NCI-H446 (cell line): ENCODE measurements at places on chromosomes 3 and 15.

- DNase-seq = no peak
Measured at GRCh38 chr3:154164387-154164786, 43.2 kb downstream of the ARHGEF26 start.

- DNase-seq = no peak
Measured at GRCh38 chr3:62095756-62096155, 277.6 kb downstream of the FEZF2 start.

DNA sequence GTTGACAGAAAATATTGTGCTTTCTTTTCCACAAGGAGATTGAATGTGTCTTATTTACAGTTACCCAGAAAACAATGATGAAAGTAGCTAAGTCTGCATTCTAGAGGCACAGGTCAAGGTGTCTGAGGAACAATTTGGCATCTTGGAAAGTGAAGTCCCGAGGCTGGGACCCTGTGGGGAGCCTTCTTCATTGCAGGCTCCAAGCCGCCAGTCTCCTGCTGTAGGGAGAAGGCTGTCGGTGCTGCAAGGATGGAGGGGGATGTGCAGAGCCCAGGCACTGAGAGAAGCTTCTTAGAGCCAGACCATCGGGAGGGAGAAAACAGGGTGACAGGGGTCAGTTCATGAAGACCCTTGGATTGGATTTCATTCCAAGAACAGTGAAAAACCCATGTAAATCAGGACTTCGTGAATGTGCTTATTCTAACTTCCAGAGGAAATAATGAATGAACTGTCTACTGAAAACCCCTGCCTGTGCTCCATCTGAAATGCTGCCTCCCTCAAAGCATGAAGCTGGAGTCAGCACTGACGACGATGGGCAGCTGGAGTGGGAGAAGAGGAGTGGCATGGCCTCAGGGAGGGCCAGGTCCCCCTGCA, 25.2 kb upstream of the NSMCE3 start:
- no peak for DNase-seq

- DNase-seq = no peak
Measured at GRCh38 chr15:85456798-85457197, 76.4 kb downstream of the AKAP13 start.

GRCh38 chr3:188421151-188421821, 267.3 kb downstream of the LPP start:
- peak; percentile 24 for DNase-seq

- DNase-seq = no peak
Measured at GRCh38 chr3:133531981-133532380, 41.5 kb upstream of the CDV3 start.

DNA sequence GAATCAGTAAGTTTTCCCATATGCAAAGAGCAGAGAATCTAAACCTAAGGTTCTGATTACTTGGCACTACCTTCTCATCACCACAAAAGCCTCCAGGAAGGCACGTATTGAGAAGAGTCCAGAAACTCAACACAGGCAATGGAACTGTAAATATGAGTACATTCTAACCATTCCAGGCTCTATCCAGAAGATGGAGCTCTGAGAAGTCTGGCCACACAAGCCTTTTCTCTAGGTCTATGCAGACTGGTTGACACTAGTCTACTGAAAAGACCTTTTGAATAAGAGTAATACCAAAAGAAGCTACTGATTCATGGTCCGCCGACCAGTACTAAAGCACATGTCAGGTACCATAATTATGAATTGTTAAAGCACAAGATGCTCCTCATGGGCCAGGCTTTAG, 12.2 kb upstream of the NCKIPSD start:
- no peak for DNase-seq

- DNase-seq = no peak
Measured at GRCh38 chr15:60973637-60974415, 255.3 kb downstream of the RORA start.

DNA sequence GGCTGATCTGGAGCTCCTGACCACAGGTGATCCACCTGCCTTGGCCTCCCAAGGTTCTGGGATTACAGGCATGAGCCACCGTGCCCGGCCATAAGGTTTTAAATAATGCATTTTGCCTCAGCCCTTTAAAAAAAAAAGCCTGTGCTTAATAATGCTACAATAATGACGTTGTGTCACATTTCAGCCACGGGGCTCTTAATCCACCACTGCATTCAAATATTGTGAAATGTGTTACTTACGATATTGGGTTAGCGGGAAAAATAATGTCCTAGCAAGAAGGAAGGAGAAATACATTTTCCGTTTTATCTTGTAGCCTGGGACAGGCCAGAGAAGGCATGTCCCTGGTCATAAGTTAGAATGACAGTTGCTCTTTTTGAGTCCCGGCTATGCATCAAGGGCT, 17.6 kb downstream of the PAQR5 start:
- DNase-seq = no peak

GRCh38 chr15:85580879-85581278, 200.5 kb downstream of the AKAP13 start:
- DNase-seq = no peak

GRCh38 chr3:127544192-127544802, 46.2 kb downstream of the TPRA1 start:
- DNase-seq = peak; percentile 75

GRCh38 chr15:44286814-44287452, 1.6 kb upstream of the GOLM2 start:
- DNase-seq = no peak

DNA sequence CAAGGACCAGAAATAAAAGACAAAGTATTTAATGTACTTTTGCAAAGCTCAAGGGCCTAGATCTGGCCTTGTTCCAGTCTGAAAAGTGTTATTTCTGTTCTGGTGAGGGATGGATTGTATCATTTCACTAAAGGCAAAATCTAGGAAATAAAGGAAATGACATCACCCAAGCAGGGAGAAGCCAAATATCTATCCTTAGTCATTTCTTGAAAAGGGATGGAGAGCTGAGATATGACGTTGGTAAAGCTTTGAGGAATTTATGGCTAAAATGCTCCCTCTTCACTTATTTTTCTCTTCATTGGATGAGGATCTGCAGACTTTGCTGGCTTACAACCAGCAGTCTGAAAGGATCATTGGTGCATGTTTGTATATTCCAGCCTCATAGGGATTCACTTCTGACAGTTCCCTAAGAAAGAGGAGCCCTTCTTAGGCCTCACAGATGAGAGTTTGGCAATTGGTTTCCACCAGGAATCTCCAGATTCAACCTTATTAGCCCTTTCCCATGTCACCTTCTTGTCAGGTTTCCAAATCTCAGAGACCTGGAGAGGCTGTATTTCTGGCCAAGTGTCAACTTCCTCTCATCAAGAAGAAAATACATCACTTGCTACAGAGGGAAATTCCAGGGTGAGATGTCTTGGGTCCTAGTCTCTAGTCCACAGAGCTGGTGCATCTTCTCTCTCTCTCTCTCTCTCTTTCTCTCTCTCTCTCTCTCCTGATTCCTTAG, 93.7 kb upstream of the BOC start:
- peak; percentile 65 for DNase-seq

- peak; percentile 52 for DNase-seq
Measured at GRCh38 chr3:56885453-56885852, 83.7 kb upstream of the ARHGEF3 start.

DNA sequence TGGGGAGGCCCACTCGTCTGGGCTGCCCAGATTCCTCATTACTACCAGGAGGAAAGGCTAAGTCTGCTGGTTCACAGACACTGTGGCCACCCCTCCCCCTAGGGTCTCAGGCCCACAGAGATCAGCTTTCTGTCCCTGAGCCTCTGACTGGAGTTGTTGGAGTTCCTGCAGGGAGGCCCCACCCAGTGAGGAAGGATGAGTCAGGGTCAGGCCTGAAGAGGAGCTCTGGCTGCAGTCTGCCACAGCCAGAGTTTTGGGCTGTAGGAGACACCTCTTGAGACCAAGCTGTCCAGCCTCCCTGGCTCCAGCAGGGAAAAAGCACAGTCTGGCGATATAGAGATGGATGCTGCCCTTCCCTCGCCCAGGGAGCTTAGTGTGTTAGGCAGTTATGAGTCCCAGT, 720.9 kb upstream of the SEMA6D start:
- no peak for DNase-seq

GRCh38 chr3:45252826-45253225, 26.7 kb upstream of the TMEM158 start:
- DNase-seq = no peak

DNA sequence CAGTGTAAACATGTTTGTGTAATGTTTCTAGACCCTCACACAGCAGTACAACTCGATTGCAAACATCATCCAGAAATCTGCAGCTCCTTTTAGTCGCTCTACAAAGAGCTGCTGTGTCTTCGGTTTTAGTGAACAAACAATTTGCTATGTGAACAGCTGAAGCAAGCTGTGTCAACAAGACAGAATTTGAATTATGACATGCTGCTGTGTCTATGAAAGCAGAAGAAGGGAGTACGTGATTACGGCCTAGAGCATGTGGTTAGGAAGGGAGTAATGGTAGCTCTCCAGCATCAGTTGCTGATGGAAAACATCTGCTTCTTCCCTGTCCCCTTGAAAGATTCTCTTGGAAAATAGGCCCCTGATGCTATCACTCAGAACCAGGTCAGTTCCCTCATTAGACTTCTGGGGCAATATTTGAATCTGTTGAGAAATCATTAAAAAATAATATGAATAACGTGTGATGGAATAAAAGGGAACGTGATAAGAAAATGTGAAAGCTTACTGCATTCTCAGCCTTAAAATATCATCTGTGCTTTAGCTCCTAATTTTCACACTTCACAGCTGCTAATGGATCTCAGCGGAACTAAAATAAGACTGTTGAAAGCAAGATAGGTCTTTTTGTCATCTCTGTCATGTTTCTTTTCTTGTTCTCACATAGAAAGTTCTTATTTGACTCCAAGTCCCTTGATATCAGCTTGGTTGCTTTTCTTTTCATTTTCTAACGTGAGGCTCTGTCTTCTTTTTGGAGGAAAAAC, 891.5 kb downstream of the ROBO2 start:
- no peak for DNase-seq

GRCh38 chr3:125160606-125161371, 51.8 kb downstream of the SLC12A8 start:
- DNase-seq = peak; percentile 8

DNA sequence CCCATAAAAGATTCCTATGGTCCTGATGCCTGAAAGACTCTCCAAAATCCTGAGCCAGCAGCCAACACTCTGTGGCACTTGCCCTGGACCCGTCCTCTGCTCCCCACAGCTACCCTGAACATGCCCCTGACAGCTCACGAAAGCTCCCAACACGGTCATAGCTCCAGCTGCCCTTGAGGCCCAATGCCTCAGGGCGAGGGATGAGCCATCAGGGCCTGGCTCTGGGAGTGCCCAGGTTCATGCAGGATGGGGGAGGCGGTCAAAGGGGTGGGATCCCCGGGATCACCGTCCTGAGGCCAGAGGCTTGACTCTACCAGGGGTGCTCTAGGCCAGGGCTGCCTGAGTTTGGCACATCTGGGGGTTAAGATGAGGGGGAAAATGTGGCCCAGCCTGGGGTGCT, 72.7 kb upstream of the RPL32 start:
- no peak for DNase-seq

DNA sequence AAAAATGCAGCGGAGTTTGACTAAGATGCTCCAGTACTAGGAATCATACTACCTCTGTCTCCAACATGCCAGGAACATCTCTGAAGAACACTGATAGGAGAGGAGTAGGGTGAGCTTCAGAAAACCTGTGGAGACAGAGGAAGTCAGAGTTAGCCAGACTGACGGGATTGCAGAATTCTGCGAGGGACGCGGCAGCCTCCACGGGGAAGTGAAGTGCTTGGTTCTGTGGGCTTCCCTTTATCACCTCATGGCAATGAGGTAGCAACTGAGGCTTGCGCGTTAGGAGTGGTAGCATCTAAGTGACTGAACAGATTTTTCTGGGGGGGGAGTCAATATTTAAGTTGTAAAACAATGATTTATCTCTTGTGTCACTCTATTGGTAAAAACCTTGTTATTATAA, 226.3 kb downstream of the MCTP2 start:
- DNase-seq = no peak

DNA sequence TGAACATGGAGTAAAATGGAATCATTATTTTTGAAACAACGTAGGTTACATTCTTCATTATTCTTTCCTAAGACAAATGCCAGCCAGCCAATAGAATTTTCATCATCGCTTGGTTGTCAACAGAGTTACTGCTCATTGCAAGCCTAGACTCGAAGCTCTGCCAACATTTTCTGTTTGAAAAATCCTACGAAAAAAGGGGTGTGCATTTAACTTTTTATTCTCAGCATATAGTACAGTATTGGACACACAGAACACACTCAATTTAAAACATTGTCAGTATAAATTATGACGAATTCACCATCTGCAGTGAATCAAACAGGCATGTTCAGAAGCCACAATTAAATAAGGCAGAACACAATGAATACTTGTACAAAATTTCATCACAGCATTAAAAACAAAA, 232.1 kb downstream of the NR1D2 start:
- no peak for DNase-seq

DNA sequence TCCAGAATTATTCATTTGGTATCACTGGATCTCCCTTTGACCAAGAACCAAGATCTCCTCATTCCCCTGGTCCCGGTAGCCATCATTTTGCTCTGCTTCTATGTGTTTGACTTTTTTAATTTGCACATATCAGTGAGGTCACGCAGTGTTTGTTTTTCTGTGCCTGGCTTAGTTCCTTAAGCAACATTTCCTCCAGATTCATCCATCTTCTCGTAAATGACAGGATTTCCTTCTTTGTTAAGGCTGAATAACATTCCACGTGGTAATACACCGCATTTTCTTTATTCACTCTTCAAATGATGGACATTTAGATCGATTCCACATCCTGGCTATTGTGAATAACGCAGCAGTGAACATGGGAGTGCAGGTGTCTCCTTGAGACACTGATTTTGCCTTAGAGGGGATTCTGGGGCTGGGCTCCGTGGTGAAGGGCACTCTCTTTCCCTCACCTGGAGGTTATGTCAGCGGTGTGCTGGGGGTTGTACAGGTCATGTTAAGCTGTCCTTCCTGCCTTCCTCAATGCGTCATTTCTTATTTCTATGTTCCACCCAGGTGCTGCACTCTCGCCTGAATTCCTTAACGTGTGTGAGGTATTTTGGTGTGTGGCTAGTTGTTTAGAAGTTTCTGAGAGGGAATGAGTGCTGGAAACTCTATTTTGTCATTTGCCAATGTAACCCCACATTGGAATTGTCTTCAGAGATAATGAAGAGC, 212.2 kb downstream of the LPP start:
- DNase-seq = no peak

DNA sequence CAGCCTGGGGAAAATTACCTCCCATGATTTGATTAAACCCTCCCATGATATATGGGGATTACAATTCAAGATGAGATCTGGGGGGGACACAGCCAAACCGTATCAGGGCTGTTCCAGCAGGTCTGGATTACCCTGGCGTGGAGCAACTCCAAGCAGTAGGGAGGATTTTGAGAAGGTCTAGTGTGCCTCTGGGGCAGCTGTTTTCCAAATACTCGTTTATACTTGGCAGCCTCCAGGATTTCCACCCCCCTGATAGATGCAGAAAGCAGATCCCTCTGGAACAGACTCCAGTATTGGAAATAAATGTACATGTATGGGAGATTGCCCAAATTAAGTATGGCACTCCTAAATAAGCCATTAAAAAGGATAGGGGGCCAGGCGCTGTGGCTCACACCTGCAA, 7.7 kb upstream of the IRAK2 start:
- DNase-seq = no peak

- no peak for DNase-seq
Measured at GRCh38 chr3:154981664-154982063, 98.5 kb upstream of the MME start.
